Thoracic aorta endothelial cell (primary cell): ENCODE measurements at places on chromosomes 1 and 21. TPM values are rescaled to one million over a fixed set of nuclear protein-coding genes. Genes with fewer than 3 reads are reported as not detected.

Gene CFHR4
- total RNA-seq: not detected in 2 replicates

Gene ADAMTS4
- total RNA-seq: 35.9 and 90.2 TPM in 2 replicates

Gene RAP1GAP
- under 0.01 and 0.07 TPM in 2 replicates for total RNA-seq

Gene KLHDC9
- 0.79 and 0.80 TPM in 2 replicates for total RNA-seq

Gene SPATA46
- not detected in 2 replicates for total RNA-seq

Gene EPHA10
- not detected in 2 replicates for total RNA-seq

Gene LCK
- 0.13 TPM in 1 of 2 replicates, not detected in the other for total RNA-seq

Gene NR5A2
- 11.3 and 27.8 TPM in 2 replicates for total RNA-seq

Gene BSND
- not detected in 2 replicates for total RNA-seq

Gene S100A7
- total RNA-seq: not detected in 2 replicates

Gene TPTE
- total RNA-seq: not detected in 2 replicates
